ENCODE measurements at places on chromosomes 4 and X.

DNA sequence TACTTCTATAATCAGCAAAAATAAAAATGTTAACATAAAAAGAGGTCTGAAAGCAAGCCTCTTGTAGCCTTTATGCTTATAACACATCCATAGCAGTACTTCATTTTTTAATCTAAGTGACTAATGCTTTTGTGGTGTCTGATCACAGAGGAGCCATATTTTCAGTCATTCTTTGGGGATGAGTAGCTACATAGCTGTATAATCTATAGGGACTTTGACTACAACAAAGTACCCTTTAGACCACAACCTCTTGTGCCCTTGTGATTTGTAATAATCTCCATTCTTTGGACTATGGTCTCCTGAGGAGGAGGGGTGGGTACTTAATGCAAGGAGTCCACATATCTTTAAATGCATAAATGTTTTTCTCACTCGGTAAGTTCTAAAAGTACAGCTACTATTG lies 9.6 kb downstream of the DRP2 start:
- peak; percentile 20 for DNase-seq

GRCh38 chr4:144873226-144873990 lies 224.6 kb downstream of the ANAPC10 start:
- no peak for DNase-seq

GRCh38 chrX:130174045-130174704 lies 2.4 kb downstream of the RAB33A start:
- no peak for DNase-seq

DNA sequence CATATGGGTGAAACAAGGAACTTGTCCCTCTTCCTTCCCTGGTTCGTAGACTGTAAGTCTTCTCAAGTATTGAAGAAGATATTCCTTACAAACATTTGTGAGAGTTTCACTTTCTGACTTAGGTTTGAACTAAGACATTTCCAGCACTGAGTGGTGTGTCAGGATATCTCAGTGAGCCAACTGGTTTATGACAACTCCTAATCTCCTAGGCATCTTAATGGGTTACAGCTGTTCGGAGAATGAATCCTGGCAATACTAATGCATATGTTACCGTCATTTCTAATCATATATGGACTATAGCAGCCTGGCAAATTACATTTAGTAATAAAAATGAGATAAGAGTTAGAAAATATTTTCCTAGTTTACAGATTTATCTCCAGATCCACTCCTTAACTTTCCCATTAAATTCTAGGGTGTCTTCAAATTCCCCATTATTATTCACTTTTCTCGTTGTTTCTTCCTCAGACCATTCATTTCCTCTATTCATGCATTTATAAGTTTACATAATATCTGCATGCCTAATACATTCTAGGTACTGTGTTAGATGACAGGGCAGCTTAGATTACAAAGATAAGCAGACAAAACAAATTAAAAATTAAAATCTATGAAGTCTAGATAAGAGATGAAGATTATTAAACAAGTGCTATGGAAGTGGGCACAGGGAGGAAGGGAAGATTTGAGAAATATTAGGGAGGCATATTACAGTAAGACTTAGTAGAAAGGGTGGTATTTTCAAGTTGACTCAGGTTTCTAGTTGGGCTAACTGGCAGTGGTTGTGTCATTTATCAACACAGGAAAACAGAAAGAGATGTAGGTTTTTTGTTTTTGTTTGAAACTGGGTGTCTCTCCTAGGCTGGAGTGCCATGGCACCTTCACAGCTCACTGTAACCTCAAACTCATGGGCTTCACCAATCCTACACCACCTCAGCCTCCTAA lies 173.9 kb downstream of the WDFY3 start:
- no peak for DNase-seq

DNA sequence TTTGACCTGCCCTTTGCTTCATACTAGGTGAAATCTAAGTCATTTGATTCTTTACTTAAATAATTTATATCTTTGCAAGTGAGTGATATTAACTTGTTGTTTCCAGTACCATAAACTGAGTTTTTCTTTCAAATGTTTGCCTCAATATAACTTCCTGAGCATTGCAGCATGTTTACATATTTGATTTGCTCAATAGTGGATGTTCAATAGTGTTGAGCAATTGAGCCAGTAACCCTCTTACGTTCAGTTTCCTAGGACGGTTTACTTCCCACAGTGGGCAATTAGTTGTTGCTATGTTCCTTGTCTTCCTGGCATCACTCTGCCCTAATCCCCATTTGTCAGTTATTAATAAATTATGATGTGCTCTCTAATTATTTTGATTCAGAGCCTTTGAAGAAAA lies 278.5 kb downstream of the EPHA5 start:
- no peak for DNase-seq

GRCh38 chrX:11555759-11556158 lies 110.0 kb downstream of the ARHGAP6 start:
- DNase-seq = no peak

DNA sequence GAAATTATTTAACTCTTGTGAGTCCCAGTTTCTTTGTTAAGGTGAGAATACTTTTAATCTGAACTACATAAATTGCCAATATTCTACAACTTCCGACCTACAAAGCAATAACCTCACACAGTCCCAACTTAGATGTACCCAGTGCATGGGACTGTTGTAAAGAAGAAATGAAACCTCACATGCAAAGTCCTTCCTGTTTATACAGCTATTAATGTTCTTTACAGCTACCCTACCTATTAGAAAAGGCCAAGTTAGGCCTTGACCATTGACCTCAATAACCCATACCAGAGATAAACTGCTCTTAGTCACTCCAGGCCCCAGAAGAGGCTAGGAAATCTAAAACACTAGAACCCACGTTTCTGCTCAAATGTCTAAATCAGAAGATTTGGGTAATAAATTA lies 920.1 kb upstream of the TENM3 start:
- DNase-seq = no peak

- DNase-seq = no peak
Observed at GRCh38 chr4:70062000-70062399, 11.8 kb downstream of the HTN1 start.

- DNase-seq = no peak
Observed at GRCh38 chrX:8921615-8922014, 112.3 kb downstream of the FAM9B start.

GRCh38 chr4:174324236-174324635 lies 40.5 kb downstream of the CEP44 start:
- DNase-seq = no peak

- DNase-seq = no peak
Observed at GRCh38 chr4:74934016-74934831, 1.3 kb downstream of the PARM1 start.

- no peak for DNase-seq
Observed at GRCh38 chr4:119050527-119051090, 85.0 kb upstream of the MYOZ2 start.

- DNase-seq = no peak
Observed at GRCh38 chr4:42348247-42348646, 49.0 kb upstream of the SHISA3 start.

- DNase-seq = no peak
Observed at GRCh38 chrX:103498786-103499185, 20.5 kb downstream of the RAB40A start.
